ENCODE measurements at places on chromosomes 5 and 9.

DNA sequence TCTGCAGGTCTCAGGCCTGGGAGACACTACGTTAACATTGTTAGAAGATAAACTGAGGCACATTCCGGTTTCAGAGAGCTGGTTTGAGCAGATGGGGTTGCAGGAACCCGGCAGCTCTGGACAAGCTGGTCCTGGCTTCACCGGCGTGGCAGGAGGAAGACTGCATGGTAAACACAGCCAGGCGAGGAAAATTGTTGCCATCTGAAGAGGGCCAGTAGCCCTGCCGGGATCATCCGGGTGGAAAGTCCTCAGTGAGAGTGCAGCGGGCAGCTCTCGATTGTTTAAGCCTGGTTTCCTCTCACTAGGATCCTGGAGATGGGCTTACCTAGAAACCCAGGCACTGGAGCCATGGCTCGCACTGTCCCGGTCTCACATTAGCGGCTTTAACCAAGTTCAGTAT lies 226.9 kb downstream of the IRX2 start:
- H3K4me1 ChIP-seq = no peaks in the 10 kb centered on the region
- H3K36me3 ChIP-seq = no peaks in the 10 kb centered on the region
- DNase-seq = no peak
- no peak overlapping the region for H3K4me3 ChIP-seq
- no peak overlapping the region for H3K27ac ChIP-seq

DNA sequence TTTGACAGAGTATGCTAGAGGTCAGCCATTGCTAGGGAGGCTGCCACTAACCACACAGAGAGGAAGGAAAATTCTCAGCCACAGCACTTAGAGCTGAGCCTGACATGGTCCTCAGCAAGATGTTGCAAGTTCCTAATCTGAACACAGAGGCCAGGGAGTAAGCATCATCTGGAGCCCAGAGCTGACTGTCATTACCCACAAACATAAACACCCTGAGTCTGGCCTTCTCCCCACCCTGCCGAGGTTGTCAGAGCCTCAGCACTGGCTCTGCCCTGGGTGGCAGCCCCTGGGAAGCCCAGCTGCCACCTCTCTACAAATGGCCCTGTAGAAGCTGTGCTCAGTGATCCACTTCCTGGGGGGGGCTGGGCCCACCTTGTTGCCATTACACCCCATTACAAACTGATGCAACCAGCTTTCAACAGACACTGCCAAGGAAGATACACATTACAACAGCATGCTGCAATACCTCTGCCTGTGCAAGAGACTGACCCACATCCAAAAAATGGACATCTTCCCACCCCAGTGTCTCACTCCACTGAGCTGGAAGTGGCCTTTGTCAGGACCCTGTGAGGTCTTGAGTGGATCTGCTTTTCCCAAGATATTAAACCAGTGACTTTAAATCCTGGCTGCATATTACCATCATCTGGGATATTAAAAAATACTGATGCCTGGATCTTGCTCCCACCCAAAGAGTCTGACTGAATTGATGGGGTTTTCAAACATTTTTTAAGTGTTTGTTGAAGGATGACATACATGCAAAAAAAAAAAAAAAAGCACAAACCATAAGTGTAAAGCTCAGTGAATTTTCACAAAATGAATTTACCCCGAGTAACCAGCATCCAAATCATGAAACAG lies 33.0 kb downstream of the IRF1 start:
- peaks cover 26% of the 10 kb centered on the region for H3K4me1 ChIP-seq
- H3K27ac ChIP-seq = peak overlapping the region; percentile 61
- H3K4me3 ChIP-seq = no peak overlapping the region
- DNase-seq = no peak
- peaks cover 5% of the 10 kb centered on the region for H3K36me3 ChIP-seq
- no peaks in the 10 kb centered on the region for H3K27me3 ChIP-seq

DNA sequence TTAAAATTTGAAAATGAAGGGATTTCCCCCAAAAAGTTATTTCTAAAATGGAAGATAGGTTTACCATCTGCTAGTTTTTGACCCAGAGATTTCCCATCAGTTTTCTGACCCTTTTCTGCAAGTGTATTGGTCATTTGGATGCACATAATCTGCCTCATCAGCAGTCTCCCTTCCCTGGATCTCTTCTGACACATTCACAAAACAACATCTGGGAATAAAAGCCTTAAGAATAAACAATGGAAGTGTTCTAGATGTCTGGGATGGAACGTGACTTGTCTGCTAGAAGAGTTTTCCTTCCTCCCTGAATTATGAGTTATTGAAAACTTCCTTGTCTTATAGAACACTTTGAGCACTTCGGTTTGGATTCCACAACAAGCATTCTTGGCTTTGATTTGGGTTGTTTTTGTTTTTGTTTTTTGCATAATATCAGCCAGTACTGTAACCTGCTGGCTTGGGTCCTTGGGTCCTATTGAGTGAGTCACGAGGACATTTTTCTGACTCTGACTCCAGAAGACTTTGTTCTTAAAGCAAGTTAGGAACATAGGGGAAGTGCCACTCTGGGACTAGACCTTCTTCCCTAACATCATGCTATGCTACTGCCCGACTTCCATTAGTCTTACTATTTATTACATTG lies 18.2 kb upstream of the ESM1 start:
- no peaks in the 10 kb centered on the region for H3K27me3 ChIP-seq
- H3K27ac ChIP-seq = no peak overlapping the region
- no peak overlapping the region for H3K4me3 ChIP-seq
- DNase-seq = no peak

DNA sequence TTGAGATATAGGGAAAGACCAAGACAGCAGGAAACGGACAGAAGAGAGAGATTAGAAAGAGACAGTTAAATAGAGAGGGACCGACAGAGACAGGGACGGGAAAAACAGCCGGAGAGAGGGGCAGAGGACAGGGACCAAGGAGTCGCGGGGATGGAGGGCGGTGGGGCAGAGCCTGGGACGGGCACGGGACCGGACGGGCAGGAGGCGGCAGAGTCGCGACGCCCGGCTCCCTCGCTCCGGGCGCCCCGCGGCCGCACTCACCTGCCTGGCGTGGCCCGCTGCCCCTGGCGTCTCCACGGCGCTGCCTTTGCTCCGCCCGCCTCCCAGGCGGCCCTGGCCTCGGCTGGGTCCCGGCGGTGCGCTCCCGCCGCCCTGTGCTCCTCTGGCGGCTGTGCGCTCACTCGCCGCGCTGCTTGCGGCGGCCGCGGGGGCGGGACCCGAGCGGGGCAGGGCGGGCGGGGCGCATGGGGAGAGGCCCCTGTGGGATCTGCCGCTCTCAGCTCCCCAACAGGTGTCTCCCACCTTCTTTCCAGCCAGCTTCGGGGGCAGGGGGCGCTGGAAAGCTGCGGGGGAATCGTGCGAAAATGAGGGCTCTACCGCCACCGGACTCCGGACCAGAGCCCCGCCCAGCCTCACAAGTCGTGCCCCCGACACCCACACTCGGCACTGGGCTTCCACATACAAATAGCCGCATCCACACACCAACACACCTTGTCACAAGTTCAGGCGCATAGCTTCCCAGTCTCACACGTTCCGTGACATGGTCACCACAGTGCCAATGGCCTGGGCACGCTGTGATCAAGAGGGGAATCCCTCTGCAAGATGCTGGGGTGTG lies at the start of gene ARID3C:
Gene ARID3C (minus strand): TSS at position 411 of the 835 bp plus-strand sequence. CDS start 1,052 bp downstream, outside the sequence.
- H3K4me1 ChIP-seq = no peaks in the 10 kb centered on the region
- H3K4me3 ChIP-seq = peak within 1 kb of the TSS; percentile 52
- no peaks in the 10 kb centered on the region for H3K36me3 ChIP-seq
- H3K27me3 ChIP-seq = peaks cover 40% of the 10 kb centered on the region
- no peak for DNase-seq
- no peak within 1 kb of the TSS for H3K27ac ChIP-seq

DNA sequence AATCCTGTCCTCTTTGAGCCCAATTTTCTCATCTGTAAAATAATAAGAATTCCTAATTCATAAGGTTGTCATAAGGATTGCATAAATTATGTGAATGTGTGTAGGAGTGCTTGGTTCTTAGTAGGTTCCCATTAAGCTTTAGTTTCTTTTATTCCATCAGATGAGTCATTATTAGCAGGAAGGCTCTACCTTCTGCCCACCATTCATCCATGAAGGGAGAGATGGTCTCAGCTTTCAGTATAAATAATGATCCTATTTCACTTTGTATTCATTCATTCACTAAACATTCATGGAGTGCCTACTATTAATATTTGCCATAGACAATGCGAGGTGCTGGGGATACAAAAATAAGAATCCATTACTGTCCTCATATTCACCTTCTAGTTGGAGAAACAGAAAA lies 3.0 kb downstream of the CMYA5 start:
- no peak overlapping the region for H3K4me3 ChIP-seq
- no peak overlapping the region for H3K27ac ChIP-seq
- peaks cover 8% of the 10 kb centered on the region for H3K4me1 ChIP-seq
- DNase-seq = no peak
- H3K36me3 ChIP-seq = no peaks in the 10 kb centered on the region

GRCh38 chr5:143955141-143955540 lies 143.2 kb downstream of the HMHB1 start:
- no peaks in the 10 kb centered on the region for H3K36me3 ChIP-seq
- H3K27me3 ChIP-seq = no peaks in the 10 kb centered on the region
- peak; percentile 5 for DNase-seq
- H3K27ac ChIP-seq = no peak overlapping the region

DNA sequence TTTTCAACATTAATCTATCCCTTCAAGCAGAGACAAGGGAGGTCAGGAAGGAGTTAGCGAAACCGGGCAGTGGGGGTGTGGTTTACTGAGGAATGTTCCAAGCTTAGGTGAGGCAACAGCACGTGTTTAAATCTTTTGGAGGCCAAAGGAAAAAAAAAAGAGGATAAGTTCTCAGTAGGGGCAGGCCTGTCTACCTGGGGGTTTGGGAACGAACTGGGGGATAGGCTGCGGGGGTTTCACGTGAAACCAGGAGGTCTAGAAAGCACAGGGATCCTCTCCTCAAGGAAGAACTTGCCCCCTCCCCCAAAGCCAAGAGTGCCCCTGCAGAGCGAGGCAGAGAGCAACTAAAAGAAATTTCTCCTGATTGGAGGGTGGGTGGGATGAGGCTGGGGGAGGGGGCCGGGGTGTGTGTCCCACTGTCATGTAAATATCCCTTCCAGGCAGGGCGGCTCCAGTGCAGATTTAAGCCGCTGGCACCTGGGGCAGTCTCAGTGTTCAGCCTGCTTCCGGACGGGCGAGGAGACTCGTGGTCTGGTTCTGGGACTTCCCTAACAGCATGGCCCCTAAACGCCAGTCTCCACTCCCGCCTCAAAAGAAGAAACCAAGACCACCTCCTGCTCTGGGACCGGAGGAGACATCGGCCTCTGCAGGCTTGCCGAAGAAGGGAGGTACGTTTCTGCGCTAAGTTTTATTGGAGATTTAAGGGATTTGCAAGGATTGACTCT lies 5.5 kb upstream of the SET start:
- DNase-seq = peak; percentile 54
- H3K27me3 ChIP-seq = no peaks in the 10 kb centered on the region
- H3K27ac ChIP-seq = peak overlapping the region; percentile 94
- no peaks in the 10 kb centered on the region for H3K36me3 ChIP-seq

GRCh38 chr5:73126957-73127356 lies 6.6 kb downstream of the TMEM171 start:
- H3K27me3 ChIP-seq = no peaks in the 10 kb centered on the region
- DNase-seq = no peak
- no peak overlapping the region for H3K27ac ChIP-seq
- no peaks in the 10 kb centered on the region for H3K36me3 ChIP-seq
- H3K4me1 ChIP-seq = peaks cover 9% of the 10 kb centered on the region

DNA sequence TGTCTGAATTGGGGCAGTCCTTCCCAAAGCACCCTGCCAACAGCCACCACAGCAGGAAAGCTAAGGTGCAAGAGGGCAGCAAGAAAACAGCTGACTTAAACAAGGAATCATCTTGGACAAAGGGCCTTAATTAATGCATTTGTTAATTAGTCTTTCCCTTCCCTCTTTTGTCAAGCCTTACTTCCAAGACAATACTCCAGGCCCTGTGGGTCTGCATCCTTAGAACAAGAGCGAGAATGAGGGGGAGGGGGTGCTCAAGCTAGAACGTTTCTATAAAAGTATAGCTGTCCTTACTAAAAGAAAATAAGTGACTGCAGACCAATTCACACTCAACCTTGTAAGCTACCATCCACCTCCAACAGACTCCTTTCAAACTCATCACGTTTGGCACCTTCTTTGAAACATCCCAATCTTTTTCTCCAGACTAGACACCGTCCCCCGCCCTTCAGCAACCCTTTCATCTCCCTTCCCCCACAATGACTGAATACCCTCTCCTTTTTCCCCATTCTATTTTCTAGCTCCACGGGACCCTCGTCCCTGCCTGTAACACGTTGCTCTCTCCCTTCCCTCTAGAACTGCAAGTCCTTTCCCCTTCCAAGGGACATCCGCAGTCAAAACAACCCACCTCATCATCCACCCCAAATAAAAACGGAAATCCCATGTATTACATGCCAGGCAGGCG lies 85.7 kb upstream of the RNF38 start:
- H3K27me3 ChIP-seq = no peaks in the 10 kb centered on the region
- no peak for DNase-seq

GRCh38 chr9:110128664-110129329 lies 79.2 kb downstream of the C9orf152 start:
- peaks cover 71% of the 10 kb centered on the region for H3K4me1 ChIP-seq
- H3K36me3 ChIP-seq = no peaks in the 10 kb centered on the region
- H3K27ac ChIP-seq = peak overlapping the region; percentile 76
- no peaks in the 10 kb centered on the region for H3K27me3 ChIP-seq
- no peak for DNase-seq
- H3K4me3 ChIP-seq = peak overlapping the region; percentile 2

DNA sequence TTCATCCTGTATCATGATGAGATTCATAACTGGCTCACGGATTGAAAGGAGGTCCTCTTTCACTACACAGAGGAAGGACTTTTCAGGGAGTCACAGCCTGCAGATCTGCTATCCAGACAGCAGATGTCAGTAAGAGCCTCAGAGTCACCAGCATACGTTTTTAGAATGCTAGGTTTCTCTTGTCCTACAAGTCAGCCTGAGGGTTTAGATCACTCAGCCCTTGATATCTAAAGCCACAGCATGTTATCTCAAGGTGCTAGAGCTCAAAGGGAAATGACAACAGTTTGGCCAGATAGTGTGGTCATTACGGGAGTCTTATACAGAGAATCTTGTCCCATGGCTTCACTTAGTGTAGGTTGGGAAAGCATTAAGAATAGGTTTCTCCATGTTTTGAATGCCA lies 30.9 kb upstream of the SLC46A2 start:
- peak; percentile 53 for DNase-seq
- no peak overlapping the region for H3K4me3 ChIP-seq
- H3K36me3 ChIP-seq = no peaks in the 10 kb centered on the region
- no peak overlapping the region for H3K27ac ChIP-seq
- no peaks in the 10 kb centered on the region for H3K27me3 ChIP-seq
- no peaks in the 10 kb centered on the region for H3K4me1 ChIP-seq

GRCh38 chr5:107389130-107389774 lies 281.5 kb downstream of the EFNA5 start:
- H3K27me3 ChIP-seq = no peaks in the 10 kb centered on the region
- no peak overlapping the region for H3K27ac ChIP-seq
- no peak overlapping the region for H3K4me3 ChIP-seq
- H3K4me1 ChIP-seq = peaks cover 7% of the 10 kb centered on the region
- no peaks in the 10 kb centered on the region for H3K36me3 ChIP-seq

Measured in kidney (tissue), 22 donors.